HL-60 (cell line): ENCODE measurements at places on chromosomes 6 and 20.

DNA sequence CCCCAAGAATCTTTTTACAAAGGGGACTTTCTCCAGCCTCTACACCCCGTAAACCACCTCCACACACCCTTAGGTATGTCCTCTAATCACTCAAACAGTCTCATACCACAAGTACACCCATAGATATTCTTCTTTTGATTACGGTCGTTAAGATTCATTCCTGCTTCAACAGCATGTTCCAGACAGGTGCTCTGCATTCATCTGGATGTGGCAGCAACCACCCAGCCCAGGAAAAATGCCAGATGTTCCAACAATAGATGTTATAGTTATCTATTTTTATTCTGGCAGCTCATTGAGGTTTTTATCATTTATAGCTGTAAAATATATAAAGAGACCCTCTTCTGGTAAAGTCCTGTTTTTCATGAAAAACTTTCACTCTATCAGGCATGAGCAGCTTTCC is 60.7 kb downstream of the SIM1 start:
- DNase-seq: no peak

- DNase-seq: peak; percentile 63
These were observed 635 bp upstream of the C20orf203 start for GRCh38 chr20:32674362-32674789.

GRCh38 chr6:27966044-27966443 is 9.0 kb downstream of the OR2B6 start:
- DNase-seq: no peak

DNA sequence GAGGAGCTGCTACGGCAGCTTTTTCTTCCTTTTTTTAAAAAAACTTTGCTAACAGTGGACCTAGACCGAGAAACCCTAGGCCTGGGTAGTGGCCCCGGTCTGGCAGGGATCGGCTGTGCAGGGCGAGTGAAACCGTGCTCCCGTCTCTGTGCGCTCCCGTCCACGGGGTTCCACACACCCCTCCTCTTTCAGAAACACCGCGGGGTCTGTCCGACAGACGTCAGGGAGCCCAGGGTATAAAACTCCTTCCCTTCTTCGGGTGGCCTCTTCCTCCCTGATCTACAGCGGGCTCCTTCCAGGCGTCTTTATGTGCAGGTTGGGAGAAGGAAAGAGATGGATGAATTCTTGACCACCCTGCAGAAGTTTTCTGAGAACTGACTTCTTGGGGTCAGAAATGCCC is 27.1 kb upstream of the SMOC2 start:
- DNase-seq: no peak

- DNase-seq: no peak
These were observed 46.3 kb upstream of the NHSL1 start for GRCh38 chr6:138545621-138545980.

GRCh38 chr6:140370976-140371870 is 996.8 kb upstream of the CITED2 start:
- no peak for DNase-seq
